Activated naive CD4-positive, alpha-beta T cell treated with anti-CD3 and anti-CD28 coated beads for 36 hours (primary cell): ENCODE measurements at places on chromosomes 3 and 15.

DNA sequence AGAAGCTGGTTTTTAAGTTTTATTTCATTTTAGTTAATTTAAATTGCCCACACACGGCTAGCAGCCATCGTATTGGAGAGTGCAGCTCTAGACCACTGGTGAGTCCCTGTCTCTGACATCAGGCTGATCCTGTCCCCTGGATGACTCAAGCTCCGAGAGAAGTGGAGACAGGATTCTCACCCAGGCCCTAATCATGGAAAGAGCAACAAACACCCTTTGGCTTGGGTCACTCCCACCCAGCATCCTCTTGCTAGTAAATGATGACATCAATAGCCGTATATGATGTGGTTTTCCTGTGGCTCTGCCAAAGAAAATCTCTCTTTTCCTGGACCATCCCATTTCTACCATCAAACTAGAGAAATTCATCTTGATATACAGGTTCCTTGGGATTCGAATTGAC, 182.2 kb downstream of the NTRK3 start:
- no peak for DNase-seq

- no peak for DNase-seq
These were observed 16.6 kb upstream of the AGTR1 start for GRCh38 chr3:148681080-148681479.

DNA sequence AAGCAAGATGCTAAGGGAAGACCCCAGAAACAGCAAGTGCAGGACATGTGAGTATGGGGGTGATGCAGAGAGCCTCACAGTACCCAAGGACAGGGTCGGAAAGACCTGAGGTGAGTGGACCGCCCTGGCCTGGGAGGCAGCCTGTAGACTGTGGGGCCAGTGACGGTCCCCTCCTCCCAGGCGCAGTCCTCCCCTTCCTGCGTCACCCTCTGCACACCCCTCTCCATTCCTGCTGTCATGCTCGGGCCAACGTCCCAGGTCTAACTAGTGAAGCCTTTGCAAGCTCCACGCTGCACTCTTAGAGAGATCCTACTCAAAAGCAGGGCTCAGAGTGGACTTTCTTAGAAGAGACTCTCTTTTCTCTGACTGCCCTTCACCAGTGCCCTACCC, 41.6 kb downstream of the TM2D3 start:
- DNase-seq = no peak

- no peak for DNase-seq
These were observed 274.7 kb downstream of the RBMS3 start for GRCh38 chr3:29555590-29555989.
